ENCODE measurements at places on chromosomes 16 and 17.
A peak's percentile ranks its signal among the peaks of the same experiment; 100 is the strongest.

GRCh38 chr17:83025636-83026280, 53.7 kb upstream of the METRNL start:
- DNase-seq, result no peak

DNA sequence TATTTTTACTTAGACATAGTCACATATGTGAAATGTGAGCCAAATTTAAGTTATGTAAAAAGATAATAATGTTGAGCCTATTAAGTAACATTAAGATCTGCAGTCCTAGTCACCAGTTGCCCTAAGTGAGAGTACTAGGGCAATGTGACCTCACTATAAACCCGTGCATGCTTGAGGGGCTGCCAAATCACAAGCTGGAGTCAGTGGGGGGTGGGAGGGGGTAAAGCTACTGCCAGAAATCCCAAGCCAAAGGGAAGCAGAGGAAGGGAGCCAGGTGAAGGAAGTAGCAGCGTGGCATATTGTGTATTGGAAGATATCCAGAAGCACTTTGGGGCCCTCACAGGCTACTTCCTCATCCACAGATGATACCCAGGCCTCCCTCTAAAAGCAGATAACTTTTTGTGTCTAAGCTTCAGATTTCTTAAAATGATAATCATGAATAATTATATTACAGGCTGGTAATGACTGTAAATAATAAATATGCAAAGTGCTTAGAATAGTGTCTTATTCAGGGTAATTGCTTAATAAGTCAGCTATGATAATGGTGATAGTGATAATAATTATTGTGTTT, 134.1 kb downstream of the CA10 start:
- DNase-seq, result peak; percentile 49

DNA sequence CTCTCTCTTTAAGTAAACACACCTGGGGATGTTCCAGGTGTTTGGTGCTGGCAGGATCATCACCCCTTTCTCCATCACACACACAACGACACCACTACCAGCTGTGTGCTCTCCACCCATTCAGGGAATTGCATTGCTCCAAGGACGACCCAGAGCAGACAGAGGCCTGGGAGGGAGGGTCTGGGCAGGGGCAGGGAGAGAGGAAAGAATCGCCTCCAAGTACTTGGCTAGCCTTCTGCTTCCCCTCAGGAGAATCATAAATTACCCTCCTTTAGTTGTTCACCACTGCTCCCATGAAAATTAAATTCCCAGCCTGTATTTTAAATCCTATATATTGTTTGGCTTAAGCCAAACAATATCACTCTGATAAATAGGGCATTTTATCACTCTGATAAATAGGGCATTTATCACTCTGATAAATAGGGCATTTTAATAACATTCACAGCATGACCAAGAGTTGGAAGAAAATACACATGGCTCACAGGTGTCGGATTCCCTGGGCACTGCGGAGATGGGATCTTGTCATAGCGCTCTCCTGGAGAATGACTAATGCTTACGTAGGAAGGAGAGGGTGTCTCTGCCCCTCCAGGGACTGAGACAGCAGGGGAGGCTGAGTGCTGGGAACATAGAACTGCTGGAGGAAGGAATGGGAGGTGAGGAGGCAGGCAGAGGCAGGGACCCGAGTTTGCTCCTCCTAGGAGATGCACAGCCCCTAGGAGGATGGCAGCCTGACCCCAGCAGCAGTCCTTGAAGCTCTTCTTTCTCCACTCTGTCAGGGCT, 673.6 kb downstream of the HS3ST4 start:
- peak; percentile 37 for DNase-seq

DNA sequence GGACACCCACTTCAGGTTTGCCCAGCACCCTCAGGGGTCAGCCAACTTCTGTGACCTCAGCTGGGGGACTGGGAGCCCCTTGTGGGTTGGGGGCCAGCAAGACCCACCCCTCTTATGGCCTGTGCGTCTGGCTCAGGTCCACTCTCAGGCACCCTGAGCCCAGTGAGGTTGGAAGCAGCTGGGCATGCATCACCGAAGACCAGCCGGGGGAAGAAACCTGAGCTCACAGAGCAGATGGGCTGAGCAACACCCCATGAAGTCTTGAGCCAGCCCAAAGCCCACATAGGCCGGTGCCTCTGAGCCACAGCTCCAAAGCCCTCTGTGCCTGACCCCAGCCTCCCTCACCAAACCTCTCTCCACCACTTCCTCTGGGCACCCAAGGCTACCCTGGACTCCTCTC, 166.7 kb downstream of the RBFOX3 start:
- no peak for DNase-seq

DNA sequence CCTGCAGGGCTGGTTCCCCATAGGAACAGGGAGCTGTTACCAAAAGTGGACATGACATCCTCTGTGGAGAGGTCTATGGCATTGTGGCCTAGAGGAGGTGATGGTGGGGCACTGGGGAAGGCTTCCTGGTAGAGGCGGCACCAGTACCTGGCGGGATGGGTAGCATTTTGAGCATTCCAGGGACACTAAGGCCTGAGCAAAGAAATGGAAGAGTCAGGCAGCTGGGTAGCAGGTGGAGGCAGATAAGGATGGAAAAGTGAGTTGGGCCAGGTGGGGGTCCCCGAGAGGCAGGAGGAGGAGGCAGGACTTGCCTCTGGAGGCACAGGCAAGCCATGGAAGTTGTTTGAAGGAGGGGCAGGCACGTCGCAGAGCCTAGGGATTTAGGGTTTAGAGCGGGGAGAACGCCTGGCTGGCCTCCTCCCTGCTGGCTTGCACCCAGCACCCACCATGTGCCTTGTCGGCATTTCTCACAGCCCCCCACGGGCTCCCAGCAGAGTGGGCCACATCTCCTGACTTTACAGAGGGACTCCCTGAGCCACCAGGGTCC, 5.1 kb upstream of the ADCY7 start:
- DNase-seq, result no peak

DNA sequence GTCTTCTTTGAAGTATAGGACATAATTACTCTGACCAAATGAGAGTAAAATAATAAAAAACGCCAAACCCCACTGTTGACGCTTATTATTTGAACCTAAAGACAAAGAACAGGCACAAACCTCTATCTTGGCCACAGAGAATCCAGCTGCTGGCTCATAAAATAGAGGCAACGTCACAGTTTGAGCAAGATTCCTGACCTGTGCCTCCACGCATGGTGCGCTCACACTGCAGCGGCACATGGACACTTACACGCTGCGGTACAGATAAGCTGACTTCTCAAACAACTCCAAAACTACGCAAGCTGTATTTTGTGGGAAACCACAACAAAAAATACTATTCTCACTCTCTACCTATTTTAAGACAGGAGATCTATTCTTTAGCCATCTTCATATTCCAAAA, 38.8 kb upstream of the TRAP1 start:
- DNase-seq, result no peak

GRCh38 chr16:86191663-86192062, 292.7 kb downstream of the IRF8 start:
- peak; percentile 13 for DNase-seq
